ENCODE measurements at places on chromosomes 1 and 21. TPM values are rescaled to one million over a fixed set of nuclear protein-coding genes. Genes with fewer than 3 reads are reported as not detected.

DNA sequence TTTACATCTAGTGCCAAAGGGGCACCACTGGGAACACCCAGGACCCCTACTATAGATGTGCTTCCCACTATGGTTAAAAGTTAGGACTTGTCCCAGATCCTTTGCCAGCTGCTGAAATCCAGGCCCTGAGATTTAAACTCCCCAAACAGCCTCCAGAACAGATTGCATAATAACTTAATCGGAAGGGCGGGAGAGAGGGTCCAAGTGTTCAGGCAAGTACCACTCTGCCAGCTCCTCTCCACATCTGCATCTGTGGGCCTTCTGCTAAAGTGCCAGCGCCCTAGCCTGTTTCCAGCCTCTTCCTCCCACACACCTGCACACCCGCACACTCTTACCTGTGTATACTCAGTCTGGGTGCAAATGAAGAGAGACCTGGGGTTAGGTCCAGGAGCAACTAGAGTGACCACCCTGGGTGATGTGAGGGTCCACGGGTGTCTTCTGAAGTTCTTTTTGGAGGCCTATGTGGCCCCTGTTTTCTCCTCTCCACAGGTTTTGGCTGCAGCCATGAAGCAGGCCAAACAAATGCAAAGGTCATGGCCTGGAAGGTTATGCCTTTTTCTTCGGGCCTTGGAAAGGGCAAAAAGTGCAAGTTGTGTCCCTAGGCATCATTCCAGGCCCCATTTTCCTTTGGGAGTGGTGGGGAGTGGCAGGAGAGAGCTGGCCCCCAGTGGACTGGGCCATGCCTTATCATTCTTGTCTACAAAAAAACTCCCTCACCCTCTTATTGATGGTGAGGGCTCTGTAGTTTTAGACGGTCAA, 29.3 kb downstream of the KIRREL1 start:
- ATAC-seq: peak; percentile 52

- no peak for ATAC-seq
These were observed 17.2 kb downstream of the PODN start for GRCh38 chr1:53079251-53079650.

DNA sequence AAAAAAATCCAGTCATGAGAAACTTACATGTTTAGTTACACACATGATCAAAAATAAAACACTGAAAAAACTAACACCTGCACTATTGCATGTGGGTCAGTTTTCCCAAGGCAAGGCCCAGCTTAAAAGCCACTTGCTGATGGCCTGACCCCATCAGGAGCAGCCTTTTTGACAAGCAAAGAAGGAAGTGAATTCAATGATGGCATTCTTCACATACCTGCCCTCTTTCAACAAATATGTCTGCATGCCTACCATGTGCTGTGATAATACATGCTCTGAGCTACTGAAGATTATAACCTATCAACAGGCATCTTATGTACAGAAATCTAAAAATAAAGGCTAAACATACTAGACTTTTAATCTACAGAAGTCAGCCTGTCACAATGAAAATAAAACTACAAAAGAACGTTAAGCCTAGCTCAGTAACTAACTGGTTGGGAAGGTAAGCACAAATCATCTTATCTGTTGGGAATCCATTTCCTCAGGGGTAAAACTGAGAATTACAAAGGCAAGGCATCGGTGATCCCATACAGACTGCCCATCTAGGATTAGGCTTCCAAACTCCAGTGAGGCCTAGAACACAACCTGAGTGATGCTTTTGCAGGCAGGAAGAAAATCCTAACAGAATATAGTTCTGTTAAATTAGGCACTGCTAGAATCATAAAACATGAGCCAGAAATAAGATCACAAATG, 14.5 kb downstream of the SORT1 start:
- ATAC-seq: no peak

DNA sequence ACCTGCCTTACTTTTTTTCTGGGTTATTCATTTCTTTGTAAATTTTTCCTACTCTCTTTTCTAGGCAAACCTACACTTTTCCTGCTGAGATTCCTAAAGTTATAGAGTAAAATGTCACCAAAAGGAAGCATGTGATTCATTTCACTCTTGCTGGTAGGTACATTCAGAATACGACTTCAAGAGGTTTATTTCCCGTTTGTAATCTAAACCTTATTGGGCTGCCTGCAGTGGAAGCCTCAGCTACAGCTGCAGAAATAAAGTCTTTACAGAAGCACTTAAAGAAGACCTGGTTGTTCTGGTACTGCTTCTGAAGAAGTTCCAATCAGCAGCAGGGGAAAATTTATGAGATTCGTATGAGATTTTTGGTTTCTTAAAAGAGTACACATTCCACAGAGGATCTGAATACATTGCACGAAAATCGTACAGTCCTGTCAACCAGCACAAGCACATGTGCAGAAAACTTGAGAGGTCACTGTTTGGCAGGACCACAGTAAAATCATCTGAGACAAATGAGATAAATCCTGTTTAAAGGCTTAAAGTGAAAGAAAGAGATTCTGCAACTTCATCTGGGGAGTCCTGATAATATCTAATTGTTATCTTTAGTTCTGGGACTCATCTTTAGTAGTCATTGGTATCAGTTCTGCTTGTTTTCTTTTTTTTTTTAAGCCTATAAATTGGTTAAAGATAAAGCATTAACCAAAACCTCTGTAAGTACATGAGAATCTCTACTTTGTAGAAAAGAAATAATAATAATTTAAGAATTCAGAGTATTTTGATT, 109.9 kb upstream of the ADGRL2 start:
- ATAC-seq: no peak

DNA sequence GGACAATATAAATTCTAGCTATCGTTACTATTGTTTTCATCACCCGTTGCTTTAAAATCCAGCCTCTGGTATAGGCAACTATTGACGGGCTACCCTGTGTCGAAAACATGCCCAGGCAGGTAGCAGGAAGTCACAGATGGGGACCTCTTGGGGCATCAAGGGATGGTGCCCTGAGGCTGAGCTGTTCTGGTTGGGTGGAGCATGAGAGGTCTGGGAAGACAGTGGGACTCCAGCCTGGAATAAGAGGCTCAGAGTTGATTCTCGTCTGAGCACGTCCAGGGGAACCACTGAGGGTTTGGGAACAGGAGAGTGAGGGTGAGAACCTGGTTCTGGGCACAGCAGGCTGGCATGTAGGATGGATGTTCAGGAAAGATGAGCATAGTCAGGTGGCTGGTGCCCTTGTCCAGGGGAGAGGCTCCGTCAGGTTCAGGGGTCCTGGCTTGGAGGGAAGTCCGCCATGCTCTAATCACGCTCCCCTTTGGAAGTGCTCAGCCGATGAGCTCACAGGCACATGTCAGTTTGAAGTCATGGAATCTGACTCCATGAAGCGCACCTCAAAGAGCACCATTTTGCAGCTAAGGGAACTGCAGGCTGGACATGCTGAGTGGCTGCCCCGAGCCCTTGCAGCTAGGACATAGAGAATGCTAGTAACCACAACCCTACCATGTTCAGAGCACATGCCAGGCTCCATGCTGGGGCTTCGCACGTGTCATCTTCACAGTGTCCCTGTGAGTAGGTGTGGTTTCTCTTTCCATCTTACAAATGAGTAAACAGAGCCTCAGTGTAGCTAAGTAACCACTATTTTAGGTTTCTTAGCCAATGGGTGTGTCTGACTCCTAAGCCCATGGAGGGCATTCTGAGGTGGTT, 21.0 kb downstream of the PCSK9 start:
- no peak for ATAC-seq

- ATAC-seq: no peak
These were observed 1.4 kb upstream of the PADI6 start for GRCh38 chr1:17370618-17371017.

DNA sequence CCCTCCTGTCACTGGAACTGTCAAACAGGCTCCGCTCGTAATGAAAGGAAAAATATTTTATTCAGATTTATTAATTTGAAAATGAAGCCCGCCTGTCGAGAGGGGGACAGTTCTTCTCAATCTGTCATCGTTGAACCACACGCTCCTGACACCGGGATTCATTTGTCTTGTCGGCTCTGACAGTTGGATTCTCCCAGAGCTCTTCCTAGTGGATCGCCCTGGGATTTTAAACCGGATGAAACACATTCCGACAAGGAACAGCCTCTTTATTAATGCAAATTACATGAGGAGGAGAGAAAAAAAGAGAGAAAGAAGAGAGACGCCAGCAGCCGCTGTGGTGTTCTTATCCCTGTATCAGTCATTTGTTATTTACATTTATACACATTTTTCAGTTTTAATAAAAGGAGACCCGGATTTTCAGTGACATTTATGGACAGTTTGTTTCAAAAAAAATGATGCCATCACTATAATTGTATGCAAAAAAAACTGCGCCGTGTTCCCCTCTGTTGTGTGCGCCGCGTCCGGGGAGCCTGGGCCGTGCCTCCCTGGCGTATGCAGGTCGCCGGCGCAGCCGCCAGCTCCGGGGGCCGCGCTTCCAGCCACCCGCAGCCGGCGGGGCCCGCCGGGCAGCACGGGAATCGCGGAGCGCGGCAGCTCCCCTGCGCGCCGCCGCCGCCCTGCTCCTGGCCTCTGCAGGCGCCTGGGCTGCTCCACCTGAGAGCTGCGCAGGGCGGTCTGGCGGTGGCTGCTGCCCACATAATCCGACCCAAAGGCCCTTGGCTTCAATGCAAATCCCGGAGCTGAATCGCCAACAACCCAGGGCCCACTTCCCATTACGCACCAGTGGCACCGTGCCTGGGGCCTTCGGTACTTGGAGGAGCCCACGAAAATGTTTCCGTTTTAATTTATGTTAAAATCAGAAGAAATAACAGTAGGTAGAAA, 237.9 kb upstream of the PBX1 start:
- peak; percentile 71 for ATAC-seq

- ATAC-seq: no peak
These were observed 28.4 kb downstream of the CD48 start for GRCh38 chr1:160682983-160683865.

GRCh38 chr1:59680044-59680443, 134.7 kb upstream of the HOOK1 start:
- no peak for ATAC-seq

DNA sequence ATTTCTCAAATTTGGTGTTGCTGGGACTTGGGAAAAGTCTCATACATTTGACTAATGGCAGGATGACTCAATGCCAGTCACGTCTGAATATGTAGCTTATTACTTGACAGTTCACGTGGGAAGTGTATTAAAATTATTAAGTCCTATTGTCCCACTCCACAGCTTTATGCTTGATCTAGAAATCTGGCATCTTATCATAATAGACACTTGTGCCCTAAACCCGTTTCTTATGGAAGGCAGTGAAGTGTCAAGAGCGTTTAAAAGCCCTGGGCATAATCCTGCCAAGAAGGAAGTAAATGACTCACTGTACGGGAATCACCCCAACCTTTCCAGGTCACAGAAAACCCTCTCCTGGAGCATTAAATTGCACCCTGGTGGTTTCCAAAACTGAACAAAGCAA, 207.4 kb downstream of the APP start:
- peak; percentile 44 for ATAC-seq

- no peak for ATAC-seq
These were observed 122.2 kb upstream of the PRDX6 start for GRCh38 chr1:173354937-173355280.

DNA sequence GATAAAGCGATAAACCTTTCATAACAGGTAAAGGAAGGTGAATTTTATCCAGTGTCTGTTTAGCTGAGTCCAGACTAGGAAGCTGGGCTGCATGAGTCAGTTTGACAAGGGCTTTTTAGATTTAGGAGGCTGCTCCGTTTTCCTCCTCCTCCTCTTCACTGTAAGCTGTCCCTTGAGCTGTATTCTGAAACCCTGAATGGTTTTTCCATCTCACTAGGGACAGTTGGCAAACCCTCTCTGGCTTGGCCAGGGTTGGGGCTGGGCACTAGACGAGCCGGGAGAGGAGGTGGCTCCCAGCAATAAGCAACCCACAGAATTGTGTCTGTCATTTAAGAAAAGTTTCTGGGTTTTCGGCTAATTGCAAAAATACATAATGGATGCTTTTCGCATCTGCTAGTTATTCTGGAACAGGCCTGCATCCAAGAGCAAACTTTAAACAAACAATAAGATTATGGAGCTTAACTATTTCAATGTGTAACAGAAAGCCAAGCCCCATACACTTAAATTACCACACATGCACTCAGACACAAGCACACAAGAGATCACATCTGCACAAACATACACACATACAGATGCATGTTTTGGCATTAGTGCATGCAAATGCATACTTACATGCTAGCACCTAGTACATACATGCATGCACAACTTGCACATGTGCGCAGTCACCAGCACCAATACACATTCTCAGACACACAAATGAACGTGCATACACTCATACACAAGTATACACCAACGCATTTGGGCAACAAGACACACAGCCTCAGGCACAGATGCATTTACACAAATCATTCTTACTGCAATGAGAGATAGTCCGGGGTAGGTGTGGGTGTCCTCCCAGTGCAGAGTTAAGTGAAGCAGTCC, 27.8 kb upstream of the FOXE3 start:
- ATAC-seq: no peak

Gene FCER1G
- total RNA-seq: 74.6 TPM

Gene TRAF3IP3
- total RNA-seq: 5.7 TPM

Gene CCDC17
- total RNA-seq: 1.2 TPM

Gene LINGO4
- total RNA-seq: not detected

Gene S100A7A
- 0.16 TPM for total RNA-seq
